Cortex of kidney (tissue), 1 donor: ENCODE measurements at places on chromosomes 6 and 20.

DNA sequence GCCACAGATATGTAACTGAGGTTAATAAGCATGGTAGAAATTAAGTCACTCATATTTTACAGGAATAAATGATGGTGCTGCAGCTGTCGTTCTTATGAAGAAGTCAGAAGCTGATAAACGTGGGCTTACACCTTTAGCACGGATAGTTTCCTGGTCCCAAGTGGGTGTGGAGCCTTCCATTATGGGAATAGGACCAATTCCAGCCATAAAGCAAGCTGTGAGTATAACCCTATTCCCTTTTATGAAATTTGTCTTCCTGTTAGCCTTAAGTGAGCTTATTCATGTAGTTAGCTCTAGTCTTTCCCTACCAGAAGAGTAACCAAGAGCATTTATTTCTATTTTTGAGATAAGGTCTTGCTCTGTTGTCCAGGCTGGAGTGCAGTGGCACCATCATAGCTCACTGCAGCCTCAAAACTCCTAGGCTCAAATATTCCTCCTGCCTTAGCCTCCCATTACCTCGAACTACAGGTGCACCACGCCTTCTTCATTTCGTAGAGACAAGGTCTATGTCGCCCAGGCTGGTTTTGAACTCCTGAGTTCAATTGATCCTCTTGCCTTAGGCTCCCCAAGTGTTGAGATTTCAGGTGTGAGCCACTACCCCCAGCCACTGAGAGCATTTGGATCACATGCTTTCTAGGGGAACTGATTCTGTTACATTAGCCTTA lies 12.0 kb downstream of the TCP1 start:
- DNase-seq: no peak

DNA sequence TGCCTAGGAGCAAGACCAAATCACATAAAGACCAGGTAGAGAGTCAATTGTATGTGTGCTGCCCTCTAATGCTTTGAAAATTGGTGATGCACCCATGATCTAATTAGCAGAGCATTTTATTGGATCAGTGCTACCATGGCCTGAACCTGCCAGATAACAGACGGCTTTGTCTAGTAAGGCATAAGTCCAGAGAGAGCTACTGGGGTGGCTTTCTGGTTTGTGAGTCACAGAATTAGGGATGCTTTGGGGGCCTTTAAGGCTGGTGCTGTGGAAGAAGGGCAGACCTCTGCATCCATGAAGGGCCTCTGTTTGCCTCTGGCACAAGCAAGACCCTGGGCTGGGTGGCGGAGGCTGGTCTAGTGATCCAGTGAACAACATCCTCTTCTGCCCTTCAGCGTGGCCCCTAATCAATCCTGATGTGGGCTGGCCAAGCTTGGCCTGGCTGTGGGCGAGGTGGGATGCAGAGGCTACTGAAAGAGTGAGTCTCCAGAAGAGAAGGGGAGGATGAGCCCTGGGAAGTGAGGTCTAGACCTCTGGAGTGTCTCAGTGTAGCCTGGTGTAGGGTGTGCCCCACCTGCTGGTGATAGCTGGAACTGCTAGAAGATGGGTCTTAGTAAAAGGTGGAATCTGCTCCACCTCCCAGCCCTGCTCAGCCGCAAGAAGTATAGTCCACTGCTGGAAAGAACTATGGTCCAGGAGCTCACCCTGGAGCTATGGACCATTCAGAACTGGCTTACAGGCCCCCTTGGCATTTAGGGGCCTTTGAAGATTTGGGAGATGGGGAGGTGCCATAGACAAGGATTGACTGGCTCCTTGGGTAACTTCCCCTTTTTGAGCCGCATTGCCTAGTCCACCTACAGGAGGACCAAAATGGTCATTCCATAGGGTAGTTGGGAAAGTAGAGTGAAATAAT lies 36.7 kb upstream of the AAR2 start:
- DNase-seq: no peak

GRCh38 chr20:62511915-62512610 lies 36.3 kb upstream of the GATA5 start:
- DNase-seq: no peak

DNA sequence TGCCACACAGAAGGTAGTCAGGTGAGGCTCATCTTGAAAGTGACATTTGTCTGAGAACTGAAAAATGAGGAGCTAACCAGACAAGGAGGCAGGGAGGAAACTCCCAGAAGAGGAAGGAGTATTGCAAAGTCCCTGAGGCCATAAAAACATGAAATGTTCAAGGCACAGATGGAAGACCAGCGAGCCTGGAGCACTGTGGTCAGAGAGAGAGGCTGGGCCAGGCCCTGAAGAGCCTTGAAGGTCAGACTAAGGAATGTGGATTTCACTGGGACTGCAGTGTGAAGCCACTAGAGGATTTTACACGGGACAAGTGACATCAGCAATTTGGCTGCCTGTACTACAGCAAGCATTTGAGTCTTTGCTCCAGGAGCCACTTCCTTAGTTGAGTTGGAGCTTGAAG lies 21.1 kb upstream of the TMEM181 start:
- no peak for DNase-seq

DNA sequence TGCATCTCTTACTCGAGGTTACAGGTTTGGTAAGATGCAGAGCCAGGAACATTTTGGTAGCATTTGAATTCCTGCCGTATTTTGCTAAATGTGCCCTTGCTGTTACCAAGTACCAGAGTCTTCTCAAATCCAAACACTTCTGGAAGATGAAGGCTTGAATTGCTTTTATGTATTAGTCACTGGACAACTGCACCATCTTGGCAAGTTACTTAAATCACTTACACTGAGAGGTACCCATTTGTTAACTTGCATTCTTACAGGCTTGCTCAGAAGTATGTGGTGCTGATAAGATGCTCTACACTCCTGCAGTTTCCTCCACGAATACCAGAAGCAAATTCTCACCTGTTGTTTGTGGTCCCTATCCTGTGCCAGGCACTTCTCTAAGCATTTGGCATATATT lies 12.7 kb downstream of the IL22RA2 start:
- DNase-seq: no peak
